A172 (cell line): ENCODE measurements at places on chromosomes 5 and 9.
A peak's percentile ranks its signal among the peaks of the same experiment; 100 is the strongest.

GRCh38 chr9:94514722-94515121 lies 40.2 kb upstream of the PCAT7 start:
- DNase-seq: no peak

DNA sequence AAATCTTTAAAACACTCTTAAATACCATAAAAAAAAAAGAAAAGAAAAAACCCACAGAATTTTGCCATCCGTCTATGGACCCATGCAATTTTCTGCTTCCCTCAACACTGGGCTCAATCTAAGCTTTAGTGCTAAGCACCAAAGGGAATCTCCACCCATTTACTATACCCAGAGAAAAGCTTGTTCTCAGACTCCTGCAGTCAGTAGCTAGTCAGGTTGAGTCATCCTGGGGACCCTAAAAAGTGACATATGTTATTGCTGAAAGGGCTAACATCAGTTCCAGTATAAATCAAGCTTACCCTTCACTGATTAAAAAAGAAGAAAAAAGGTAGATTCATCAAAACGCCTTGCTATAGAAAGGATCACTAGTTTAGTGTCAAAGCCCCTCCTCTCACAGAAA lies 177.6 kb downstream of the MUSK start:
- no peak for DNase-seq

- DNase-seq: peak; percentile 72
Measured at GRCh38 chr5:148179234-148179824, 11.0 kb downstream of the SPINK14 start.

DNA sequence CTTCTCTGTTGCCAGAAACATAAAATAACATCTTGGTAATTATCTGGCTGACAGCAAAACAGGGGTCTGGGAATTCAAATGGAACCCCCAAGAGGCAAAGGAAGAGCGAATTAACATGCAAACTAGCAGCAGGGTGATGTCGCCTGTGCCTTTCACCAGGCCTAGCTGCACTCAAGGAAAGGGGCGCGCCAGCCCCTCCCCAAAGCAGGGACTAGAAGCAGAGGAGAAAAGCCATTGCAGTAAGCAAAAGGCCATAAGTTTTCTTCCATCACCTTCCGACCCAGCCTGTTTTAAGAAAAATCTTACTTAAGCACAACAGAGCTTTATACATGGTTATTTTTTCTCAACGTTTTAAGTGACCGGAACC lies 539 bp downstream of the POC5 start:
- DNase-seq: no peak

- DNase-seq: no peak
Measured at GRCh38 chr5:1919209-1919566, 36.5 kb upstream of the IRX4 start.

DNA sequence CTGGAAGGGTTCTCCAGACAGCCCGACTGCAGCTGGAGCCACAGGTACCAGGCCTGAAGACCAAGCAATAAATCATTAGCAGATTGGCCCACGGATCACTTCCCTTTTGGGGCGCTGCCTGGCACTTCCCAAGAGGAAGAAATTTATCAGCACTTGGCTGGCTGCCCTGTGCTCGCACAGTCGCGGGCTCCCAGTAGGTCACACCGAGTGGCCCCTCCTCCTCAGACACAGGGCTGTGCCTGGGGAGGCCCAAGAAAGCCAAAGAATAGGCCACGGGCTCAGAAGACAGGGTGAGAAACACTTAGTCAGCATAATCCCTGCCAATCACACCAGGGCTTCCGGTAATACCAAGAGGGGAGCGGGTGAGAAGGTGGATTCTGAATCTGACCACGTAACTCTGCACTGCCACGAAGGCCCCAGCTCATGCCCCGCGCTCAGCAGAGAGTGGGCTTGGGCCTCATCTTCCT lies 115.7 kb upstream of the MSX2 start:
- peak; percentile 100 for DNase-seq

DNA sequence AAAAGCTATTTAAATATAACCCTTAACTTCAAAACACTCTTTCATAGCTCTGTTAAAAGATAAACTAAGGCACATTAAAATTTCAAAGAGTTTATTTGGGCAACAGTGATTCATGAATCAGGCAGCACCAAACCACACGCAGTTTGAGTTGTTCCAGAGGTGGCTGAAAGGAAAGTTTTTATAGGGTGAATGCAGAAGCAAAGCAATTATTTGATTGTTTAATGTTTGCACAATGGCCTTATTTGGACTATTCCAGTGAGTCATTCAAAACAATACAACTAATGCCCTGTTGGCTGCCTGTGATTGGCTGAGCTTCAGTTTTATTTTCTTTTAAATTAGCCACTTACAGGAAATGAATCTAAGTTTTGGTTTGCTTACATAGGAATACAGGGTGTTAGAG lies 125.3 kb downstream of the CEP120 start:
- no peak for DNase-seq

DNA sequence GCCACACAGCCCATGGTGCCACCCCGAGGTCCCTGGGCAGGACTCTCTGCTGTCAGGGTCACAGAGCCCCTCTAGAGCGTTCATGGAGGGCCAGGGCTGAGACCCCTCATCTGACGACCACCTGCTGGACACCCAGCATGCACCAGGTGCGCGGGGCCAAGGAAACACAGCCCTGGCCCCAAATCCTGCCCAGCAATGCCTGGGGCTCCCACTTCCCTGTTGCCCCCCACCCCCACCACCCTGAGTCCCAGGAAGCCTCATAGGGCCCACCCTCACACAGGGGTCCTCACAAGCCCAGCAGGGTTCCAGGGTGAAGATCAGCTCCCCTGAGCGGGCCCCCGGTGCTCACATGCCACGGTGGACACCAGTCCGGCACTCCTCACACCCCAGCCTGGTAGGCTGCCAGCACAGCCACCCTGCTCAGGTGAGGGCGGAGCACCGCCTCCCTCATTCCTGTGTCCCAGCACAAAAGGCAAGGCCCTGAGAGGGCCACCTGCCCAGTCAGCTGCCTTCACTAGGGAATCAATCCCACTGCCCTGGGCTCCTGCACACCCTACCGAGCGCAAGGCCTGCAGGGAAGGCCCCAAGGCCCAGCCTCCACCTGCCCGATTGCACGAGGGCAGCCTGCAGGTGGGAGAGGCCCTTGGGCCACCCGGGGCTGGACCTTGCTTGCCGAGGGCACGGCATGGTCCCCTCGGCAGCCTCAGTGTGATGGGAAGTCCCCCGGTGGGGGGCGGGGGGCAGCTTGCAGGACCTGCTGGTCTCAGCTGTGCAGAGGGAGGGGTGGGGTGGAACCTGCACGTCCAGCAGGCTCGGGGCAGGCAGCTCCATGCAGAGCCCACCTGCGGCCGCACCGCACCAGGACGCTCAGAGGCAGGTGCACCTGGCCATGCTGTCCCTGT lies 56.4 kb upstream of the UBAC1 start:
- DNase-seq: no peak

GRCh38 chr5:139473565-139473964 lies 2.8 kb downstream of the SMIM33 start:
- DNase-seq: peak; percentile 49

DNA sequence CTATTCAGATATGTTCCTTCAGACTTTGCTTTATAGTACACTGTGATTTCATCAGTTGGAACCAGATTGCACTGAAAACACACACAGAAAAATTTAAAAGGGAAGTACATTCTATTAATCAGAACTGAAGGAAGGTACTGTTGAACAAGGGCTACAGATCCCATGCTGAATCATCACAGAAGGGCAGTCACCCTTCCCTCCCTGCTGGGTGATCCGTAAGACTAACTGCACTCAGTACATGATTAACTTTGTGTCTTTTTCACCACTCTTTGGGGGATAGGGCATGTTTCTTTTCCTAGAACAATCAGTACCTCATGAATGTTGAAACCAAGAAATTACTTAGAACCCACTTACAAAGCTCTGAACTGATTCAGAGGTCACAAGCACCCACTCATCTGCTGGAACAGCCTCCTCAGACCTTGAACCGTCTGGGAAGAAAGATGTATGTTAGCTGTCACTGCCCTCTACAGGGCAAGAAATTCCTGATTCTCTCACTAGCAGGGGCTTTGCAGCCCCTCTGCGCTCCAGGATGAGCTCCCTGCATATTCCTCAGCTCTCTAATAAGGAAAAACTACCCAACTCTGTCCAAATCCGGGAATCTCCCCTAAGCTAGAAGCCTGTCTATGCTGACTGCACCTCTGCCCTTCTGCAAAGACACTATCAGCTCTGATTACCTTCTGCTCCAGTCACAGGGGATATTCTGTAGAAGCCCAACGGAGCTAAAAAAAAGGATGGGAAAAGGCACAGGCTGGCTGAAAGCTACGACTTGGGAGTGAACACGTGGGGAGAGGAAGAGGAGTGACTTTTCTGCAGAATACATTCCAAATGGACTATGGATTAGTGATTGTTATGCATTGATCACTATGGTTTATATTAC lies 51.0 kb downstream of the IARS1 start:
- peak; percentile 14 for DNase-seq
